ENCODE measurements at places on chromosomes 7 and 10.

DNA sequence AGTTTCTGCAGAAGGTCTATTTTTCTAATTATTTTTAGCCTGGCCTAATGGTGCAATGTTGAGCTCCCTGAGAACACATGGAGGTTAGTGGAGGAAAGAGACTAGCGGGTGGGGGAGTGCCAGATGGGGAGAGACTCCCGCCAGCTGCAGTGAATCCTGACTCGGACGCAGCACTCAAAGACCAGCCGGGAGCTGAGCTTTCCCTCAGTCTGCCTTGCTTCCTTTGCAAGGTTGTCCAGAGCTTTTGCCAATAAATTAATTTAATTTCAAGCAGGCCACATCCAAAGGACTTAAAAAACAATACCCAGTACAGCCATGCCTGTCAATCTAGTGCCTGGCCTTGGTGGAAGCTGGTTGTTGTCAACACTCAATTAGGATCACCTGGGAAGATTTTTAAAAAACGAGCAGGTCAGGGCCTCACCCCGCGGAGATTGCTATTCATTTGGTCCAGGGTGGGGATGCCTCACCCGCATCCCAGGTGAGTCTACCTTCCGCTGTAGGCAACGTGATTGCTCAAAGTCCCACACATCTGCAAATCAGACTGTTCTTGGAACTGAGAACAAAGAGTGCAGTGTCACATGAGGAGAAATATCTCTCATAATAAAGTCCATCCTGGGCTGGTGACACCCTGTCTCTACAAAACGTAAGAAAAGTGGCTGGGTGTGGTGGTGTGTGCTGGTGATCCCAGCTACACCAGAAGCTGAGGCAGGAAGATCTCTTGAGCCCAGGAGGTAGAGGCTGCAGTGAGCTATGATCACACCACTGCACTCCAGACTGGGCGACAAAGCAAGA is 4.0 kb downstream of the CLRN3 start:
- DNase-seq = no peak

- no peak for DNase-seq
Measured at GRCh38 chr7:11847336-11847735, 15.3 kb upstream of the THSD7A start.

- no peak for DNase-seq
Measured at GRCh38 chr10:92124616-92125143, 166.2 kb downstream of the CPEB3 start.

- no peak for DNase-seq
Measured at GRCh38 chr7:159105066-159105780, 39.4 kb downstream of the VIPR2 start.

DNA sequence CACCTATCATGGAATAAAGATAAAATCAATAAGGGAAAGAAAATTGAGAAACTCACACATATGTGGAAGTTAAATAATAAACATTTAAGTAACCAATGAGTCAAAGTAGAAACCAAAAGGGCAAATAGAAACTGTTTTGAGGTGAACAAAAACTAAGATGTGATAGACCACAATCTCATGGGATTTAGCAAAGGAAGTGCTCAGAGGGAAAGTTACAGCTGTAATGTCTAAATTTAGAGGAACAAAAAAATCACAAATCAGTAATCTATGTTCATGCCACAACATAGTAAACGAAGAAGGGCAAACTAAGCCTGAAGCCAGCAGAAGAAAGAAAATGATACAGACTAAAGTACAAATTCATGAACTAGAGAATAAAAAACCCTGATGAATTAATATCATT is 16.3 kb downstream of the CYP3A4 start:
- no peak for DNase-seq

DNA sequence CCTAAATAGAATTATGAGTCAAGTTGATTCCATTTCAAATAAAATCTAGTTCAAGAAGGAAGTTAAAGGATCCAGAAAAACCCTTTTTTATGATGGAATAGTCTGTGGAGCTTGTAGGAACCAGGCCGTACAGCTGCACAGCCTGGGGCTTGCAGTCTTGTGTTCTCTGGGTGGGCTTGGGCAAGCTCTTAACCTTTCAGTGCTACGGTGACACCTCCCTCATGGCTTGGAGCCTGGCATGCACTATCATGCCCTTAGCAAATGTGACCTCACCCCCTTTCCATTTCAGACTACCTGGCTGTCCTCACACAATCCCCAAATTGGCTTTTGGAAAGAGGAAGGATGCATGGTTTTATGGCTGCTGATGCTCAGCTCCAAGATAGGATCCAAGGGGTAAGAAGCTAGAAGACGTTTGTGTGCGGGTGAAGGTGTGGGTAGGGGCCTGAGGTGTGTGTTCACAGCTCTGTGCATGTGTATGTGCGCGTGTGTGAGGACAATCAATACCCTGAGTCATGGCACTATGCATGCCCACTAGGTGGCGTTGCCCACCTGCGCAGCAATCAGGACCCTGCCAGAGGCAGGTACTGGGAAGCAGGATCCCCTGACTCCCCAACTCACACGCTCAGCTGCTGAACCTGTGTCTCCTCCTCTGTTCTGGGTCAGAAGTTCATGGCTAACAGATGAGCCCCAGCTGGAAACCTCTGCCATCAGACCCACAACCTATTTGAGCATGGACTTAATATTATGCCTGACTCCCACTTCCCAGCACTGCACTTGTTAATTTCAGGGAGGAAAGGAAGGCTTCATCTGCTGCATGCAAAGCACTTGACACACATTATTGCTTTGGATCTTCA is 113.4 kb downstream of the PTPN20 start:
- no peak for DNase-seq

DNA sequence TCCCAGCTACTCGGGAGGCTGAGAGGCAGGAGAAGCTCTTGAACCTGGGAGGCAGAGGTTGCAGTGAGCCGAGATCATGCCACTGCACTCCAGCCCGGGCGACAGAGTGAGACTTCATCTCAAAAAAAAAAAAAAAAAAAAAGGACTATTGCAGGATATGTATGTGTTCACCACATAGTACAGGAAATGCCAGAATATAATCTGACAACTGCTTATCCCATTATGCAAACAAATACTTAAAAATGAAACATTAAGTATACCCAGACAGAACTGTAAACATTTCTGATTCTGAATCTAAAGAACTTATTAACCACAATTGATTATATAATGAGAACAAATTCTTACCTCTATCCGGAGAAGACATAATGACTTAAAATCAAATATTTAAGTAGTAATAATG is 18.7 kb downstream of the DKK1 start:
- no peak for DNase-seq

- DNase-seq = no peak
Measured at GRCh38 chr10:123259081-123259480, 104.9 kb downstream of the BUB3 start.

DNA sequence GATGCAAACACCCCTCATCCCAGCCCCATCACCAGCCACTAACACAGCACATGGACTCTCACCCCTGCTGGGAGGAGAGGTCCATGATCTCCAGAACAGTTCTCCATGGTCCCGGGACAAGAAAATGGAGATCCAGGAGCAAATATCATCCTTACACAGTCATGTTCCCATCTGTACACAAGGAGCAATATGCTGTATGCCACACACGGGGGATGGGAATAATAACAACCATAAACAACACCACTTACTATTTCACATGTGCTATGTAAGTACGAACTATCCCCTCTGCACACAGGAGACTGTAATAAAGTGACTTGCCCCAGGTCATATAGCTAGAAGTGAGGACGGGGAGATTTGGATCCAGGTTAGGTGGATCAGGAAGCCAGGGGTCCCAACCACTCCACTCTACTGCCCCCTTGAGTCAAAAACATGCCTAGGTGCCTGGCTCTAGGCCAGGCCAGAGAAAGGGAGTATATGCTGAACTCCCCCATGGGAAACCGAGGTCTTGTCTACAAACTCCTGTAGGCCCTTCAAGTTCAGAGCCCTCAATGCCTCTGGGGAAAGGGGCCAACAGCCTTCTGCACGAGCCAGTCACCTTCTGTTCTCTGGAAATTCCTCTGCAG is 34.1 kb downstream of the LRRC20 start:
- DNase-seq = no peak

DNA sequence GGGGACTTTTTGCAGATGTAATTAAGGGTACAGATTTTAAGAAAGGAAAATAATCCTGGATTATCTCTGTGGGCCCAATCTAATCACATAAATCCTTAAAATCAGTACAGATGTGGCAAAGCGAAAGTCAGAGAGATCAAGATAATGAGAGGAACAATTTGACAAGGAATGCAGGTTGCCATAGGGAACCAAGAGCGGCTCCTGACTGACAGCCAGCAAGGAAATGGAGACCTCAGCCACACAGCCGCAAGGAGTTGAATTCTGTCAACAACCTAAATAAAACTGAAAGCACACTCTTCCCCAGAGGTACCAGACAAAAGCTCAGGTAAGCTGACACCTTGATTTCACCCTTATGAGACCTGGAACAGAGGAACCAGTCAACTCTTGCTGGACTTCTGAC is 3.4 kb upstream of the PNPLA8 start:
- no peak for DNase-seq

All from HS-27A (cell line).